Neural crest cell (in vitro differentiated cells): ENCODE measurements at places on chromosomes 1 and 21.
A peak's percentile ranks its signal among the peaks of the same experiment; 100 is the strongest.

DNA sequence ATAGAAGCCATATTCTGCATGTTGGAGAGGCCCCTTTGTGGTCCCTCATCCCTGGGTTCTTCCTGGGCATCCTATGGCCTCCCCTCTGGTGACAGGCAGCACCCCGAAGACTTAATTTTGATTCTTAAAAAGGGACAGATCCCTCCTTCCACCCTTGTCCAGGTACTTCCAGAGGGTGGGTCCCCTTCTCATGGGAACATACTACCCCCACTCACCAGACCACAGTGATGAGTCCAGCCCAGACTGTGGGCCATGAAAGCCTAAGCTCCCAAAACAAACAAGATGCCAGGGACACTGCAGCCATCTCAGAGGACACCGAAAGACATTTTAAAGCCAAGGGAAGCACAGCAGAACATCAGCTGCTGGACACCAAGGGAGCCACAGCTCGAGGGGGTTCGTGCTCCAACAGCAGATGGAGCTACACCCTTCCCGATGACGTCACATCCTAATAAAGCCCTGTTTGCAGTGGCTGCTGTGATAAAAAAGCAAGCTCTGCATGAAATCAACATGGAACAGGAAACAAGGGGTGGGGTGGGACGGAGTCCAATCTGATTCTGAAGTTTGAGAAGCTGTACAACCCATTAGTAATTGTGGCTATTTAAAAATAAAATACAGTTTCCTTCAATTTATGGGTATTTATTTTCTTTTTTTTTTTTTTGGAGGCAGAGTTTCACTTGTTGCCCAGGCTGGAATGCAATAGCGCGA lies 32.4 kb downstream of the GNB1 start:
- DNase-seq, result peak; percentile 16

GRCh38 chr1:154954541-154954940 lies 1.4 kb downstream of the PBXIP1 start:
- no peak for DNase-seq

DNA sequence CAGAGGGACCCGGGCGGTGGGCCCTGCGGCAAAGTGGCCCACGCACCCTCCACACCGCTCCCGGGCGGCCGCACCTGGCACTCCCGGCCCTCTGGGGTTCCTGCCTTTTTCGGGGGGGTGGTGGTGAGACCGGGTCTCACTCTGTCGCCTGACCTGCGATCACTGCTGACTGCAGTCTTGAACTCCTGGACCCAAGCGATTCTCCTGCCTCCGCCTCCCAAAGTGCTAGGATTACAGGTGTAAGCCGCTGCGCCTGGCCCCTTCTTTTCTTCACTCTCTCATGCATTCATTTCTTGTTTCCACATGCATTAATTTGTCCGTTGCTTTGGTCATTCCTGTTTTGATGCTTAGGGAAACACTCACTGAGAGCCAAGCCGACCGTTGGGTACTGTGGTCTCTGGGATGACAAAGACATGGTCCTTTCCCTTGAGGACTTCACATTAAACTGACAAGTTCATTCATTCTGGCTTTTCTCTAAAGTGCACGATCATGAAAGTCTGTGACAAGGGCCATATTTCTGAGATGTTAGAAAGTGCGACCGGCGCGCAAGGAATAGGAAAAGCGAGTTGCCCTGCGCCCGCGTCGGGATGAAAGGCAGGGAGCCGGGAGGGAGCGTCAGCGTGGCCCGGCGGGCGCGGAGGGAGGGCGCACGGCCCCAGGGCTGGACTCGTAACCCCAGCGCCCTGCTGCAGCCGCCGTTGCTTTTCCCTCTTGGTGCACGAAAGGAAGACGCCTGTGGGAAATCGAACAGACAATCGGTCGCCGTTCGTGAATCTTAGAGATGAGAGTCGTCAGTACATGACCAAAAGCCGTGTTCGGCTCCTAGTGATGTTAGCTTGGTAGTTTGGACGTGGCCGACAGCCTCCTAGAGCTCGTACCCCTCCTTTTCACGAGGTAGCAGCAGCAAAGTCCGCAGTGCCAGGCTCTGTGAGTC lies 1.0 kb upstream of the MCOLN2 start:
- DNase-seq, result peak; percentile 15

DNA sequence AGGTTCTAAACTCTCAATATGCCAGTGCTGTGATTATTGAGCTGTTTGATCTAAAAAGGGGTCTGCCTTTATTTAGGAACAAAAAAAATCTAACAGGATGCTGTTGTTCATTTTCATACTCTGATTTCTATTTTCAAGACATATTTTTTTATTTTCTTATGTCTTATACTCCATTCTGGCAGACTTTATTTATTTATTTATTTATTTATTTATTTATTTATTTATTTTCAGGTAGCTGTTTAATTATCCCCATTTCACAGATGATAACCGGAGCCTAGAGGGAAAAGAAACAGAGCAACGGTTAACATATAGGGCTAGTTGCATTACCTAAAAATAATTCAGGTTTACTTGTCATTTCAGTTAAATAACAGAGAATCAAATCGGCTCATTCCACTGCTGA lies 174.4 kb downstream of the CENPF start:
- no peak for DNase-seq
